Inflammatory macrophage treated with lipopolysaccharide for 4 hours (primary cell): ENCODE measurements at places on chromosomes 7 and 10.
A peak's percentile ranks its signal among the peaks of the same experiment; 100 is the strongest.

GRCh38 chr7:66921918-66922486, 977 bp downstream of the TMEM248 start:
- peak; percentile 24 for DNase-seq

GRCh38 chr10:28842321-28842720, 165.0 kb downstream of the BAMBI start:
- DNase-seq, result no peak

GRCh38 chr7:22712999-22713398, 14.0 kb upstream of the IL6 start:
- DNase-seq, result no peak

DNA sequence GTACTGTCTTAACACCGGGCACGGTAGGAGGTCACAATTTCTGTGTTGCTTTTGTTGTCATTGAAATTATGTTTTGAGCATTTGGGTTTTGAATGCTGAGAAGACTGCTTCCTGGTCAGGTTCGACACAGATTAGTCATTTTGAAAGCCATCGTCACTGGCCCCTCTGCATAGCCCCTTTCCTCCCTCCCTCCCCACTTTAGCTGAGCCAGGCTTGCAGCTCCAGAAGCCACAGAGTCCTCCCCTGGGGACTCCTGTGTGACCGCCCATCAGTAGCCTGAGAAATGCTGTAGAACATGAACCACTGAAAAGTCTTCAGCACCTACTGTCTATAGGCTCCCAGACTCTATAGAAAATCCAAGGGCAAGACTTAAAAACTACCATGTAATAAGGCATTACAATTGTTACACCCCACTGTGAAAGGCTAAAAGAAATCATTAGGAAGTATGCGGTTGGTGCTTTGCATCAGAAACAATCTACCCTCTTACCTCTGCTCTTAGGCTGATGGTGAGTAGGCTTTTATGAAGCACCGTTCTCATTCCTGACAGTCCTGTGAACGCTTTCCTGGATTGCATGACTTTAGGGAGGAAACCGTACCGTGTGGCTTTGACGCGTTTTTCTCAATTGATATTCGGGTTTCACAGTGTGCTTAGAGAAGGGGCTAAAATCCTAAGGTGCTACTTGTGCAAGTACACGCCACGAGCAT, 24.8 kb downstream of the JCAD start:
- DNase-seq, result no peak

- no peak for DNase-seq
These were observed 131.1 kb upstream of the SORCS3 start for GRCh38 chr10:104509981-104510380.

DNA sequence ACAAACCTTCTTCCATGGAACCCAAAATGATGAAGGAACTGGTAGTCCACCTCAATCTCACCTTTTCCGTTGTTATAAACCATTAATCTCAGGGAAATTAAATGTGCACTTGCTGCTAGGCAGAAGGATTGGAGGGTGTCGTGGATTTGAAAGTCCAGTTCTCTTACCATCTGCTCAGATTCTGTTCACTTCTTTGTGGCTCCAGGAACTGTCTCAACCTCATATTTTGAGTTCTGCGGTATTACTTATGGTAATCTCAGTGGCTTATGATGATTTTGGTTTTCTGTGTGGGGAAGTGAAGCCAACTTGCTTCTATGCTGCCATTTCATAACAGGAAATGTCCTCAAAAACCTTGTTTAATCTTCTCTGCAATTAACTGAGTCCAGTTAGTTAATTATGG, 136.4 kb downstream of the CDC14C start:
- no peak for DNase-seq

DNA sequence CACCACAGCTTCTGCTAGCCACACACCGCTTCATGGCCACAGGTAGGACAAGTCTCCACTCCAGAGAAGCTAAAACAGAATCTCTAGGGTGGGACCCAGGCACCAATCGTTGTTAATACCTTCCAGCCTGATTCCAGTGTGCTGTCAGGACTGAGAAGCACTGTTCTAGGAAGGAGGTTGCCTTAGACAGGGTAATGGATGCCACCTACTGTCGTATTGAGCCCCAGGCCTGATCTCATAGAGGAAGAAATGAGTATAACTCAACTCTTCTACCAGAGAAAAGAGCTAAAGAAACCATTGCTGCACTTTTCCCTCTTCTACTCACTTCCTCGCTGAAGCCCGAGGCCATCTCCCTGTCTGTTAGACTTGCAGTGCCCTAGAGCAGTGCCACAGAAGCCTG, 31.8 kb downstream of the CNNM1 start:
- no peak for DNase-seq

- DNase-seq, result peak; percentile 71
These were observed at the start of gene SCIN for GRCh38 chr7:12570534-12571461. TSS of gene SCIN (plus strand) at chr7:12570720. CDS start at chr7:12570787, 67 bp downstream.

DNA sequence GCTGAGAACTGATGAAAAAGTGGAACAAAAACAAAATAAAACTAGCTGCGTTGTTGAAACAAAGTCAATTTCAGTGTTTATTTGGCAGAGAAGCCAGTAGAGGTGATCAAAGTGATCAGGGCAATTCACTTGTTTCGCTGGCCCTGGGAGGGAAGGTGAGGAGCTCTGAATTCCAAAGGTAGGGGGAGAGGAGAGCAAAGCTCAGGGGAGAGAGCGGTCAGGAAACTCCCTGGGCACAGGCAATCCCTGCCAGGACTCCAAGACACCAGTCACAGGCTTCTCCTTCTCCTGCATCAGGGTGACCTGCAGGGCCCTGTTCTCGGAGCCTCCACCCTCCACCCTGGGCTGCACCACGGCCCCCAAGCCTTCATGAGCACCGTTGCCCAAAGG, 6.8 kb upstream of the KIAA1217 start:
- no peak for DNase-seq
